Stimulated activated CD4-positive, alpha-beta T cell treated with anti-CD3 and anti-CD28 coated beads, Interleukin-4, amount 100 ng/mL, for 4 hours (primary cell): ENCODE measurements at places on chromosomes 2 and 18.
A peak's percentile ranks its signal among the peaks of the same experiment; 100 is the strongest.

- no peak for DNase-seq
Measured at GRCh38 chr2:228239207-228239906, 57.9 kb upstream of the SPHKAP start.

DNA sequence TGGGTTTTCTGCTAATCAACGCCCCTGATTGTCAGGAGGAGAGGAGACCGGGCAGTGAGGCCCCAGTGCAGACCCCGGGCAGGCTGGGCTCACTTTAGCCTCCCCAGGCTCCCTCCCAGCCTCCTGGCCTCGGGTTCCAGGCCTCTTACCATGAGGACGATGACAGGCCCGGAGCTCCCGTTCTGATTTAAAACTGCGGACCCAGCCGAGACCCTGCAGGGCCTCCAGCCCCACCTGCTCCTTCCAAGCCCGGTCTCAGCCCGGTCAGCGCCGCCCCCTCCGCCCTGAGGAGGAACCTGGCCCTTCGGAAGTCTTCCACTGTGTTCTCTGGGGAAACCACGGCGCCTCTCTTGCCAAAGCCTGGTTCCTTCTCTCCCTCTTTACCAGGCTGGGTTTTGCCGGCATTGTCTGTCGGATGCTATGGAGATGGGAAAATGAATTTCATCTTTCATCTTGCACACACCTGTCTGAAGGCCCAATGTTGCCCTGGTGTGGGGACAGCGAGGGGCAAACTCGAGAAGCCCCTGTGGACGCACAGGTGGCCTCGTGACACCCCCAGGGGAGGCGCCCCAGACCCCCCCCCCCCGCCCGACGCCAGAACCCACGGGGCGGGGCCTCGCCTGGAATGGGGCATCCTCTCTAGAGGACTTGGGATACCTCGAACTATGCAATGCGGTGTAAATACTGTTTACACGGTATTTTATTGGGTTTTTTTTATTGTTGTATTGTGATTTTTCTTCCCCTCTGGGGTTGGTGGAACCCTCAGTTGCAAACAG is 37.7 kb upstream of the CTDP1 start:
- no peak for DNase-seq

- DNase-seq, result no peak
Measured at GRCh38 chr2:224126440-224126839, 87.4 kb upstream of the SERPINE2 start.

DNA sequence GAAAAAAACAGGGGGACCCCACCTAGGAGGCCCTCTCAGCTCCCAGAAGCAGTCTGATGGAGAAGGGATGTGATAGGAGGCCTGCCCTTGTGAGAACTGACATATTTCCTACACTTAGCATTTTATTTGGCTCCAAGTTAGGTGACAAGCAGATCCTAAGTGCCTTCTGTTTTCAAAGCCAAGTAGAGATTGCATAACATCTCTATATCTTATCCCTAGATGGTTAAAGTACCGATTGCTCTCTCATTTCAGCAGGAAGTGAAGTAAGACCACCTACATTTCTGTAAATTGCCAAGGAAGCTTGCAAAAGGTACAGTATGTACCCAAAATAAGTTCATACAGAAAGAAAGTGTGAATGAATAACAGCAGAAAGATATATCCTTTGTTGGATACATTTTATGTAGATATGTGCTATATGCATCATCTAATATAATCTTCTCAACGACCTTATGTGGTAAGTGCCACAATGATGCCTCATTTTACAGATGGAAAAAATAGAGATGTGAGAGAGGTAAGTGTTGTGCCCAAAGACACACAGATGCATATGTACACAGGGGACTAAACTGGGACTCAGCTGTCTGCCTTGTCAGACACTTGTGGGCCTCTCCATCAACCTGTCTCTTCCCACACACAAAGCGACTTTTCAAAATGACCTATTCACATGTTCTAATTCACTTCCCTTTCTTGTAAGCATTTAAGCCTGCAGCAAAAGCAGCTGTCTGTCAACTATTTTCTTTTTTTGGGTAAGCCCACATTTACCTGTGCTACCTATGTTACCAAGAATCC is 38.9 kb downstream of the DHRS9 start:
- no peak for DNase-seq

DNA sequence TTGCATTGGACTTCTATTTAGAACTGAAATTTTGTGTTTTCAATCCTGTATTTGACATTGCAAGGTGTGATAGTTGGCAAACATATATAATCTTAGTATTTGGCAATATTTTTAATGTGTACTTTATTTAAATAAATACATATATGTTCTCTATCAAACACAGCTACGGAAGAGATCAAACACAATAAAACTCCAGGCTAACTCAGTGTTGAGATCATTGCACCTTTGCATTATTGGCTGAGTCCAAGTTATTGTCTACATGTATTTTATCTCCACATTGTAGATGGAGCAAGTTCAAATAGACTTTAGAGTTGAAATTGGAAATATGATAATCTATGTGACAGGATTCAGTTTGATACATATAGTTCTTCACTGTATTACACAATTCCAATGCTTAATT is 176.7 kb downstream of the ST6GAL2 start:
- no peak for DNase-seq

DNA sequence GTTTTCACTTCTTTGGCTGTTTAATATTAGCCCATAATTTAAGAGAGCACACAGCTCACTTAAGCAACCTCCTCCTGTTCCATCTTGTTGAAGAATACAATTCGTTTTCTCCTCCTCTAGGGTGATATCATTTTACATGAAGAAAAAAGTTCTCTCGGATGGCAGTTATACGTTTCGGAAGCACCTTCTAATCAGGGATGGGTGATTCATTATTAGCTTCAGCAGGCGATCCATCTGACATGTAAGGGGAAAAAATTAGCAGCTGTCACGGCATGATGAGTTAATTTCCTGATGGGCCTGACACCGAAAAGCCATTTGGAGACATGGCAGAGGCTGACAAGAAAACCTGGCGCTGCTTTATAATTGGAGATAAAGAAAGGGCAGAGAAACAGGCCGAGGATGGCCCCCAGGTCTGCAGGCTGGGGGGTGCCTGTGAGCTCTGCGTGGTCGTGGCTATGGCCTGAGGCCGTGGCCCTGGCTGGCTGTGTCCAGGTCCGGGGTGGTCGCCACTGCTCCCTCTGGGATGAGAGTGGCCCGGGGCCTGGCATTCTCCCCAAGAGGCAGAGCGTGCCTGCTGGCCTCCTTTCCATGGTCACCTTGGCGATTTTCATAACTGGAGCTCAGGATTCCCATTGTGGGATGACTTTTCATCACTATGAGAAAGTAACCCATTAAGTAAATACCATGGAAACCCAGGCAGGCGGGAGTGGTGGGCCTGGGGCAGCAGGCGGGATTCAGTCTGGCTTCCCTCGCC is 140.1 kb downstream of the PTGR3 start:
- no peak for DNase-seq

DNA sequence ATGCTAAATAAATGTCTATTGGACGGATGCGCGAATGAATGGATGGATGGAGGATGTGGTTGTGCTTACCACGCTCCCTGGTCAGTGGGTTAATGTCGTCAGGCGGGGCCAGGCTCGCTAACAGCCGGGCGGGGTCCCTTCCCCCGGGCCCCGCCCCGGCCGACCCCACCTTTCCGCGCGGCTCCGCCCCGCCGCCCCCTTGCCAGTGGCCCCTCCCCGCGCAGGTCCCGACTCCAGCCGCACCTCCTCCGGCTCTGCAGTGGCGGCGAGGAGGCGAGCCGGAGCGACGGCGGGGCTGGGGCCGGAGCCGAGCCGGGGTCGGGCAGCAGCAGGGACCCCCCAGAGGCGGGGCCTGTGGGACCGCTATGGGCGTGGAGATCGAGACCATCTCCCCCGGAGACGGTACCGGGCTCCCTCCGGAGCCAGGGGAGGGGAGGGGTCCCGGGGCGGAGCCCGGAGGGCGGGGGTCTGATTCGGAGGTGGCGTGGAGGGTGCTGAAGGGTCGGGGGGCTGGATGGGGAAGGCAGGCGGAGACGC is at the start of gene FKBP1B:
Gene FKBP1B, plus strand, starts transcription at position 257 of the 537 bp plus-strand sequence. Its CDS starts 109 bp downstream, at position 366.
- DNase-seq, result peak; percentile 48

DNA sequence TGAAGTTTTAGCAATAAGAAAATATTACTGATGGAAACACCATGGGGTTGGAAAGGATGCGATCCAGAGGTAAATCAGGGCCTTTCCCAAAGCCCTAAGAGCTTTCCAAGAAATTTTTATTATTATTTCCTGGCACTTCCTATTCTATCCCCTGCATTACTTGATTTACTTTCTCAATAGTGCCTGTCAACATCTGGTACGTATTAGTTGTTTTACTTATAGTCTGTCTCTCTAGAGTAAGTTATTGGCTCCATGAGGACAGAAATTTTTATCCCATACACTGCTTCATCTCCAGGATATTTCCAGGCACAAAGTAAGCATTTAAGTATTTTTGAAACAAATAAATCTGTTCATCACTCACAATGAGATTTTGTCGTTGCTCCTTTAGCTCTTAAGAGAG is 18.1 kb downstream of the PPP4R1 start:
- no peak for DNase-seq

DNA sequence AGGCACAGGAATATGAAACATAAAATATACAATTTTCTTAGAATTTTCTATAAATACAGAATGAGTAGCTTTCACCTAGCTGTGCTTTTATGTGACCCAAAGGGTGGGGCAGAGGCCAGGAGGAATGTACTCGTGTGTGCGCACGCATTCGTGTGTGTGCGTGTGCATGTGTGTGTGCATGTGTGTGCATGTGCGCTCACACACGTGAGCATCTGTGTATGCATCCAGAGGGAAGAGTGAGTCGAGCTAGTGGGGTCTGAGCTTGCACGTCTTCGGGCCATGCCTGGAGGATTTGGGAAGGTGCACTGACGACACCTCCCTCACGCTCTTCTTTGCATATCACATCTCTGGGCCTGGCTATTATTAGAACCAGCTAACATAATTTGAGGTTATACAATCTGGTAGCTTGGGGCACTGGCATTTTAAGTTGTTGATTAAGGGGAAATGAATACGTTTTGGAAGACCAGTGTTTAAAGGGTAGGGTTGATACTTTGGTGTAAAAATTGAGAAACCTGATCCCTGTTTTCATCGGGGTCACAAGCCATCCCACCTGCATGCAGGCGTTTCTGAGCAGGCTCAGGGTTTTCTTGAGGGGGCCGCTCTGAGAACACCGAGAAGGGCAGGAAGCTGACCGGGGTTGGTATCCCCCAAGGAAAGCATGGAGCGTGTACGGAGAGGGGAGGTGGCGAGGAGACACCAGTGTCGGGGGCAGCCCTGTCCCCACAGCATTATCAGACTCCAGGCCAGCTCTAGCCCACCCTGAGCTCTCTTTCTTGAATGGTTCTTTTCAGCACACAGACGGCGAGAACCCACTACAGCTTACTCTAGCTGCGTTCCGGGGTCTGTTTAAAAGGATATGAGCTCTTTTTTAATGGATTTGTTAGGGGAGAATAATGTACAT is 85.3 kb downstream of the LRRFIP1 start:
- DNase-seq, result no peak

DNA sequence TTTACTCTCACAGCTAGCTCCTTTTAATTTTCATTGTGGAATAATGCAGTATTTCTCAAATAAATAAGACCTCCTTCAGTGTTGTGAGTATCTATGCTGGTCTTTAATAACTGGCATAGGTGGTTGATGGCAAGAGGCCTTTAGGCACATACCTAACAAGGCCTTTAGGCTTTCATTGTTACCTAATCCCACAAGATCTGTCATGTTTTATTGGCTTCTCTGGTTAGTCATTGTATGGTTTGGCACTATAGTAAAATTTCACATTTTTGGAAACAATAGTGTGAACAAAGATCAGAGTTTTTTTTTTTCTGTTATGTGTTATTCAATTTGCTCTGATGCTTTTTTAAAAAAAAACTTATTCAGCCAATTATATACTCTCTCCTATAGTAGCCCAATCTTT is 89.8 kb upstream of the NEUROD1 start:
- no peak for DNase-seq

DNA sequence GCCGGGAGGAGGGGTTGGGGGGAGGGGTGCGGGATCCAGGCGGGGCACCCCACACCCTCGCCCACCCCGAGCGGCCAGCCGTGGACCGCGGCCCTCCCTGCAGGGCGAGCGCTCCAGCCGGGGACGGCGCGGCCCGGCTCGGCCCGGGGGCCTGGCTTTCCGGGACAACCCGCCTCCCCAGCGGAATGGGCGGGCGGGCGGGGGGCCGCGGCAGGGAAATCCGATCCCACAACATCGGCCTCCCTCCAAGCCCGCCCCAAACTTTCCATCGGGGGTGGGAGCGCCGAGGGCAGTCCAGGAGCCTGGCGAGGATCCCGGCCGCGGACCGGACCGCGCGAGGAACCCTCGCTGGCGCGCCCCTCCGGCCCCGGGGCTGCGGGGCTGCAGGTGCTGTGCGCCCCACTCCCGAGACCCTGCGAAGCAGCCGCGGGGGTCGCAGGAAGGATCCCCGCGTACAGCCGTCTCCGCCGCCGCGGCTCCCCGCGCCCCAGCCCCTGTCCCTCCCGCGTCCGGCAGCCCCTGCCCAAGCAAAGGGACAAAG is 529 bp downstream of the SEMA4C start:
- no peak for DNase-seq

DNA sequence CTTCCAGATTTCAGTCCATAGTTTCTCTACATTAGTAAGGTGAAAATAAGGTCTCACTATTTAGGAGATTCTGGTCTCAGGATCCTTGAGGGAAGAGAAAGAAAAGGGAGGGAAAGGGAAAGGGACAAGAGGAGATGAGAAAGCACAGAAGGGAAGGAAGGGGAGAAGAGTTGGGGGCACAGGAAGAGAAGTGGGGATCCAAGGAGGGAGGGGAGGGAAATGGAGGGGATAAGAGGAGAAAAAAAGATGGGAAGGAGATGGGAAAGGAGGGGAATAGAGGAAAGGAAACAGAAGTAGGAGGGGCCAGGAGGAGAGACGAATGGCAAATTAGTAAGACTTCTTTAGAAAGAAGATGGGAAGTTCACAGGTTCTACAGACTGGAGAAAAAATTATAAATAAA is 39.2 kb upstream of the SPTBN1 start:
- DNase-seq, result no peak
